RCC 7860 (cell line): ENCODE measurements at places on chromosomes 7 and 10.

DNA sequence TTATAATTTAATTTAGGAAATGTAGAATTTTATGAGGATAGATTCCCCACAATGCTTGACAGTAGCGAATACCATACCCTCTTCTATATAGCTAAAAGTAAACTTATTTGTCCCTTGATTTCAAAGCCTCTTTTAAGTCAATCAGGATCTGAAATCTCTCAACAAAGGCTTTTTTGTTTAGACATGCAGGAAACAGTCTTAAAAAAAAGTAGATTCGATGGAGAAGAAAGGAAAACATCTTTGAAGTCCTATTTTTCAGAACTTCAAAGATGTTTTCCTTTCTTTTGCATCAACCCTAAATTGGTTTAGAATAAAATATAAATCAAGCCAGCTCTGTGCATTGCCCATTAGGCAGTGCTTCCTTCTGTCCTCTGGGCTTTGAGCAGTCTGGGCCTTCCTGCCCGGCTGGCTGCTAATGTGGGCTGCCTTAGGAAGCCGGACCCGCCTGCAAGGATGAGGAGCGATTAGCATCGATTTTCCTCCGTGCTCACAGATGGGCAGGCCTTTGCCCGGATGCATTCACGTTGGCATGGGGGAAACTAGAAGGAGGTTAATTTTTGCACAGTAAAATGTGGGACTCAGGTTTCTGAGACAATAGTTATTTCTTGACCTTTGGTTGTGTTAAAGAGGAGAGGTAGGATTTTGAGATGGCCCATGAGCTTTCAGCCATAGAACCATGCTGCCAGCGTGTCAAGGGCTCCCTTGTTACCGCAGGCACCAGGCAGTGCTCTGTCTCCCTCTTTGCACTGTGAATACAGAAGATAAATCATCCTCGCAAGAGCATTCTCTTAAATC lies 15.5 kb downstream of the MSRB2 start:
- DNase-seq: no peak

DNA sequence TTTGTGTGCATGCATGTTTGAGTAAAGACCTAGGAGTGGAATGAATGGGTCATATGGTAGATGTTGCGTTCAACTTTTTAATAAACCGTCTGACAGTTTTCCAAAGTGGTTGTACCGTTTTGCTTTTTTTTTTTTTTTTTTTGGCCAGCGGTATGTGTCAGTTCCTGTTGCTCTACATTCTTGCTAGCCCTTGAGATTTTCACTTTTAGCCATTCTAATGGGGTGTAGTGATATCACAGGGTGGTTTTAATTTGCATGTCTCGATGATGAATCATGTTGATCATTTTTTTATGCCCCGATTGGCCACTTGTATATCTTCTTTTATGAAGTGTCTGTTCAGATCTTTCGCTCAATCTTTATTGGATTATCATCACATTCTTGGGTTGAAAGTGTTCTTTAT lies 320.7 kb downstream of the CAMK1D start:
- DNase-seq: no peak

DNA sequence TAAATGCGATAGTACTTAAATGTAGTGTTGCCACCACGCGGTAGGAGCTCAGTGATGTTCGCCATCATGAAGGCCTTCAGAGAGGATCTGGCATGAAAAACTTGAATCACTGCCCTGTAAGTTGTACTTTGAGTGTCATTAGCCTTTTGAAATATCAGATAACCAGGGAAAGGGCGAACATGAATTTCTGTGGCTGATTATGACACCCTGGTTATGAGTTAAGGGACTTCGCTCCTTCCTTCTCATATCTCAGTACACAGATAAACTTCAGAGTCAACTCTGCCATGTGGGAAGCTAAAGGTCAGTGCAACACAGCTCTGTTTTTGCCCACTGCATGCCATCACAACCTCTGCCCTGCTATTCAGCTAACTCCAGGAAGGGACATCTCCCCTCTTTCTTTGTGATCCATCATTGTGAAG lies 8.9 kb upstream of the ACSL5 start:
- no peak for DNase-seq

- DNase-seq: no peak
Observed at GRCh38 chr7:150978126-150978789, at the start of gene KCNH2. KCNH2 (minus strand) TSS chr7:150978321; CDS start chr7:150977913, 408 bp downstream.

GRCh38 chr10:72253578-72253977 lies 20.1 kb upstream of the DDIT4 start:
- no peak for DNase-seq
